ENCODE measurements at places on chromosomes 12 and 14.

GRCh38 chr14:62077676-62078261 is 315.5 kb downstream of the SNAPC1 start:
- no peak for DNase-seq

DNA sequence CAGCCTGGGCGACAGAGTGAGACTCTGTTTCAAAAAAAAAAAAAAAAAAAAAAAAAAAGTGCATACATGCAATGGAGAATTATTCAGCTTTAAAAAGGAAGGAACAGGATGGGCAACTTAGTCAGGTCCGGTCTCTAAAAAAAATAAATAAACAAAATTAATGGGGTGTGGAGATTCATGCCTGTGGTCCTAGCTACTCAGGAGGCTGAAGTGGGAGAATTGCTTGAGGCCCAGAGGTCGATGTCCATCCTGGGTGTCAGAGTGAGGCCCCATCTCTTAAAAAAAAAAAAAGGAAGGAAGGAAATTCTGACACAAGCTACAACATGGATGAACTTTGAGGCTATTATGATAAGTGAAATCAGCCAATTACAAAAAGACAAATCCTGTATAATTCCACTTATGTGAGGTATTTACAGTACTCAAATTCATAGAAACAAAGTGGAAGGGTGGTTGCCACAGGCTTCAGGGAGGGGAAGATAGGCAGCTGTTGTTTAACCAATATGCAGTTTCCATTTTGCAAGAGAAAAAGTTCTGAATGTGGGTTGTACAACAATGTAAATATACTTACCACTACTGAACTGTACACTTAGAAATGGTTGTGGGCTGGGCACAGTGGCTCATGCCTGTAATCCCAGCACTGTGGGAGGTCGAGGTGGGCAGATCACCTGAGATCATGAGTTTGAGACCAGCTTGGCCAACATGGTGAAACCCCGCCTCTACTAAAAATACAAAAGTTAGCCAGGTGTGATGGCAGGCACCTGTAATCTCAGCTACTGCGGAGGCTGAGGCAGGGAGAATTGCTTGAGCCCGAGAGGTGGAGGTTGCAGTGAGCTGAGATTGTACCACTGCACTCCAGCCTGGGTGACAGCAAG is 12.3 kb upstream of the APOF start:
- no peak for DNase-seq

DNA sequence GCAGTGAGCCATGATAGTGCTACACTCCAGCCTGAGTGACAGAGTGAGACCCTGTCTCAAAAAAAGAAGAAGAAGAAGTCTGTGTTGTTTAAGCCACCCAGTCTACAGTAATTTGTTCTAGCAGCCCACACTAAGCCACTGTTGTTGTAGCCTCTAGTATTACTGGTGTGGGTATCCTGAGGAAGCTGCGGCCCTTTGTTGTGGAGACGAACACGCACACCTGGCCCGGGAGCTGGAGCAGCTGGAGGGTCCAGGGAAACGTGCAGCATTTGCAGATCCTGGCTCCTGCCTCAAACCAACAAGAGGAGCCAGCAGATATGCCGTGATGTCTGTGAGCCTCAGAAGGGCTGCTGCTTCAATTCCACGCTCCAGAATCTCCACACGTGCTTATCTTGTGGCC is 65.3 kb downstream of the MAP1LC3B2 start:
- DNase-seq = no peak

- no peak for DNase-seq
Observed at GRCh38 chr12:4246116-4246515, 27.4 kb upstream of the CCND2 start.

GRCh38 chr14:53778263-53778662 is 178.4 kb downstream of the BMP4 start:
- DNase-seq = no peak

- DNase-seq = peak; percentile 72
Observed at GRCh38 chr12:9741726-9742125, 8.8 kb upstream of the CLECL1 start.
